Ecto neural progenitor cell (in vitro differentiated cells): ENCODE measurements at places on chromosomes 6 and 20.

- DNase-seq: no peak
Measured at GRCh38 chr6:5637714-5638113, 369.0 kb downstream of the NRN1 start.

DNA sequence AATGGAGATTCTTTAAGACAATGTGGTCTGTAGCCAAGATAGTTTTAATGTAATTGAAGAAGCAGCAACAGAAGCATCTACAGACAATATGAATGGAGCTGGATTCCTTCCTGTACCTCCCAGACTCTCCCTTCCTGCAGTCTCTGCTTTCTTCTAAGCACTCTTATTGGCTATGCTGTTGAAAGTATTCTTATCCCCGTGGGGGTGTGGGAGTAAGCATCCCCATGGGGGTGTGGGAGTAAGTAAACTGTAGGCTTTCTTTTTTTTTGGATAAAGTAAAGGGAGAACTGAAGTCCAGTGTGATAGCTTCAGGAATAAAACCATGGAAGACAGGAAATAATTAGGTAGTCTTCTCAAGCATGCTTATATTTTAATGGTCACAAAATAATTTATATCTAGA is 4.1 kb downstream of the PKIB start:
- no peak for DNase-seq

DNA sequence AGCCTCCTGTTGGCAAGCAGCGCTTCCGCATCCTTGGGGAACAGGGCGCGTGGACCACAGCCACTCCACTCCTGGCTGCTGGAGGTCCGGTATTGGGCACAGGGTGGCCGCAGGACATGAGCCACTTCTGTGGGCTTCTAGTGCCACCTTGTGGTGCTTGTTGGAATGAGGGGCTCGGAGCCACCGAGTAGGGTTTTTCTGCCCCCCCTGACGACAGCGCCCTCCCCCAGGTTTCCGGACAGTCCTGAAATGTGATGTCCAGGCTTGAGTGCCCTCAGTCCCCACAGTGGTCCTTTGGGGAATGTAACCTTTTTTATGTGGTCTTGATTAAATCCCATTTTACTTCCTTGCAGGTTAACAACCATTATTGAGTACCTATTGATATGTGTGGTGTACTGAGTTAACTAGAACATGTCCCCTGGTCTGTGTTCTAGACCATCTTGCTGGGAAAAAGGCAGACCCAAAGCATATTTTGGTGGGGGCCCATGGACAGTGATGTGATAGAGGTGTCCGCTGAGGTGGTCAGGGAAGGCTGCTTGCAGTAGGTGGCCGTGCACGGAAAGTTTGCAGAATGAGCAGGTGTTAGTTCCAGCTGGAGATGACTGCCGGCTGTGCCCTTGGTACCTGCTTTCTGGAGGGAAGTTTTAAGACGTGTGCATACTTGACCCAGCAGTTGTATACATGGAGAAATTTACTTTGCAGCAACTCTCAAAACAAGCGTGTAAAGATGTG is 70.0 kb downstream of the PTPN1 start:
- DNase-seq: peak; percentile 79

DNA sequence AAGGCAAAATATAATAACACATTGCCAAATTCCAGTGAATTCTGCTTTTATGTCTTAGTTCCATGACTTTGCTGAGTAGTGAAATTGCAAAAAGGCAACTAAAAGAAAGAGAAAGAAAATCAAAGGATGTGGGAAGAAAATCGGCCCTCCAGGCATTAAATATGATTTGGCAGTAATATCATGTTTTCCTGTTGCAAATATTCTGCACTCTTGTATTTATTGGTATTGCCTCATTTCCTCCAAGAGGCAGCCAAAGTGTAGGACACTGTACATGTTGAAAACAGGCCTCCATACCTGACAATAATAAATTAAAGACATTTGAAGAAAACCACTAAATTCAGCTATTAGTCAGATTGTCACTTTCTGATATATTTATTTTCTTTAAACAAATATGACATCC is 460.0 kb upstream of the NOX3 start:
- DNase-seq: no peak
